ENCODE measurements at places on chromosomes 5 and 9.

- no peak for DNase-seq
Observed at GRCh38 chr5:124678922-124679519, 67.4 kb downstream of the ZNF608 start.

- no peak for DNase-seq
Observed at GRCh38 chr5:23316060-23316591, 191.3 kb upstream of the PRDM9 start.

DNA sequence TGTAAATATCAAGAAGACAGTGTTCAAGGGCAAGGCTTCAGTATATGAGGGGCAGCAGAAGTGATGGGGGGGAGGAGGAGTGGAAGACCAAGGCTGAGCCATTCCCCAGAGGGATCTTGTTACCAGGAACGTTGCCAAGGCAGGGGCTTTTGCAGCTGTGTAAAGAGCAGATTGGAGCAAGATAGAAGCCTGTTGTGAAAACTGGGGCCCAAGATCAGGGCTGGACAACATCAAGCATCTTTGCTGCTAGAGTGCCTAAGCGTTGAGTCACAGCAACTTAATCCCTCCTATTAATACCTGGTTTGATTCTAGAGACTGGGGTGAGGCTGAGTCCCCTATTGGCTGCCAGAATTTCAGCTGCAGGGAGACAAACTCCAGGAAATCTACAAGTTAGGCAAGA lies 18.4 kb upstream of the ERCC6L2 start:
- no peak for DNase-seq

DNA sequence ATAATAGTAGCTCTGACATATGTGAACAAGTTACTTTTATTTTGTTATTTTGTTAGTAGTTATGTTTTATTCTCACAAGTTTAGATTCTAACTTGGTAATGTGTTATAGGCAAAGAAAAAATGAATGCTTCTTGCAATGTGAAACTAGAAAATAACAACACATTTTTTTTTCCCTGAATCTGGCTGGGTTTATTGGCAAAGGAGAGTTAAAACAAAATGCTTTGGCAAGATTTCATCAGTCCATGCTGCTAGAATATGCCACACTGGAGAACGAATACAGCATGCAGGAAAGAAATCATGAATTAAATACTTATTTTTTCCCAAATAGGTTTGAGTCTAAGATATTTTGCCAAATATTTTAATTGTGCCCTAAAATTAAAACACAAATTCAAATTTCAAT lies 1048.1 kb upstream of the ACO1 start:
- DNase-seq, result no peak

DNA sequence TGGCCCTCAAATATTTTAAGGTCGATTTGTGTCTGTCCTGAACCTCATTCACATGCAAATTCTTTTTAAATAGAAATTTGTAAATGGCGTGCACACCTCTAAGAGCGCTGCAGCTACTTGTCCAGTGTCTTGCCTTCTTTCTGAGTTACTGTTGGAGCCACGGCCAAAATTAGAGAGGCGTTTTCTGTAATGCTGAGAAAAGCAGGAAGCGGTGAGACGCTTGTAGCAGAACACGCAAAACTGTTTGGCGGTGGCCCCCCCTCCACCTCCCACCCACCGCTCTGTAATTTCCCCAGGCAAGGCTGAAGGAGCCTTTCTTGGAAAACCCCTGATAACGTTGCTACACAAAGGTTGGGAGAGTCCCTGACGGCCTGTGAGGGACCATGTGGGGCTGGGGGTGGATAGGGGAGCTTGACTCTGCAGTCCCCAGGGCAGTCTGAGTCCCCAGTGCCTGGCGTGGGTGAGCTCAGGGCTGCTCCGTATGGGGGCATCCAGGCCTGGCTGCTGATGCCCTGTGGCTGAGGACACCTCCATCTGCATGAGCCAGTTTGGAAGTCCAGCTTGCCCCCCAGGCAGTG lies 96.5 kb downstream of the GADD45G start:
- peak; percentile 35 for DNase-seq

DNA sequence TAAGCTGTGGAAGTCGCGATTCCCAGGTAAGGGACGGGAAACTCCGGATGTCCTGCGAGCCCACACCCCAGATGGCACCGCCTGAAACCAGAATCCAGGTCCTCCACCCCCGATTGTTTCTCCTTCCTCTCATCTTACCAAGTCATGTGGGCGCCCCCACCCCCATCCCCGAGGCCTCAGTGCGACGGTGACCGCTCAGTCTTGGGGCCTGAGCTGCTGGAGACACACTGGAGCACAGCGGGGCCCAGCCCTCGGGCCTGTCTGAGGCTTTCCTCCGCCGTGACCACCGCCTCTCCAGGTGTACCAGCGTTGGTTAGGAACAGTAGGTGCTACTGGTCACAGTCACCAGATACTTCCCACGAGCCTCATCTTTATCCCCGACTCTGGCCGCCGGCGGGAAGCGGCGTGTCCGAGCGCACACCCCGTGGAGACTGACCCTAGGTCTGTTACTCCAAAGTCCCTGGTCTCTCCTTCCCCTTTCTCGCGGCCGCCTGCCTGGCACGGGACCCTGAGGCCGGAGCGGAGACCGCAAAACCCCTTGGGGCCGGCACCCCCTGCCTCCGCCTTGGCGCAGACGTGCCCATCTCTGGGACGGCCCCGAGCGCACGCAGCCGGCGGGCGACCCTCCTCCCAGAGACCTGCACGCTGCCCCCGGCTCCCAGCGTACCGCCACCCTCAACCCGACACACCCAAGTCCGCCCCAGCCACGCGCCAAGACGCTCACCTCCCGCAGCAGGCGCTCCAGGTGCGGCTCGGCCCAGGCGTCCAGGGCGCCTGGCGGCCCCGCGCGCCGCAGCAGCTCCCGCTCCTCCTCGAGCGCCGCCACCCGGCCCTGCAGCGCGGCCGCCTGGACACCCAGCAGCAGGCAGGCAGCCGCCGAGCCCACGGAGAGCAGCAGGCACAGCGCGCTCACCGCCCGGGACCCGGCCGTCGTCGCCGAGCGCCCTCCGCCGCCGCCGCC lies 733 bp downstream of the COL23A1 start:
- DNase-seq, result peak; percentile 57

DNA sequence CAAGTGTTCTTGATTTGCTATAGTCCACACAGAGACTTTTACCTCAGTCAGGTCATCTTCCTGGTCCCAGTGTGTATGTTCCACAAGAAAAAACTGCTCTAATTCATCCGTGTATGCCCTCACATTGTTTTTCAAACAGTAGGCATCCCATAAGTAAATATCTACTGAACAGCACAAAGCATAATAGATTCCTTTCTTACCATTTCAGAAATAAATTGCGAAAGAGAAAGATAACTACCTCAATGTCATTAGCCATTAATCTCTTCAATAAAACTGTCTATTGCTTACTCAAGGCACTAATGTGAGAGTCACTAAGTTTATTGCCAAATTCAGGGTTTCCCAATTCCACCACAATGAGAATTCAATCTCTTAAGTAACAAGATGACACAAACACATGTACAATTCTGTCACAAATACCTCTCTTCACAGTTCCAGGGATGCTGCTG lies 9.6 kb downstream of the FBXW2 start:
- DNase-seq, result peak; percentile 76

GRCh38 chr9:97773723-97774122 lies 76.6 kb upstream of the XPA start:
- peak; percentile 81 for DNase-seq

DNA sequence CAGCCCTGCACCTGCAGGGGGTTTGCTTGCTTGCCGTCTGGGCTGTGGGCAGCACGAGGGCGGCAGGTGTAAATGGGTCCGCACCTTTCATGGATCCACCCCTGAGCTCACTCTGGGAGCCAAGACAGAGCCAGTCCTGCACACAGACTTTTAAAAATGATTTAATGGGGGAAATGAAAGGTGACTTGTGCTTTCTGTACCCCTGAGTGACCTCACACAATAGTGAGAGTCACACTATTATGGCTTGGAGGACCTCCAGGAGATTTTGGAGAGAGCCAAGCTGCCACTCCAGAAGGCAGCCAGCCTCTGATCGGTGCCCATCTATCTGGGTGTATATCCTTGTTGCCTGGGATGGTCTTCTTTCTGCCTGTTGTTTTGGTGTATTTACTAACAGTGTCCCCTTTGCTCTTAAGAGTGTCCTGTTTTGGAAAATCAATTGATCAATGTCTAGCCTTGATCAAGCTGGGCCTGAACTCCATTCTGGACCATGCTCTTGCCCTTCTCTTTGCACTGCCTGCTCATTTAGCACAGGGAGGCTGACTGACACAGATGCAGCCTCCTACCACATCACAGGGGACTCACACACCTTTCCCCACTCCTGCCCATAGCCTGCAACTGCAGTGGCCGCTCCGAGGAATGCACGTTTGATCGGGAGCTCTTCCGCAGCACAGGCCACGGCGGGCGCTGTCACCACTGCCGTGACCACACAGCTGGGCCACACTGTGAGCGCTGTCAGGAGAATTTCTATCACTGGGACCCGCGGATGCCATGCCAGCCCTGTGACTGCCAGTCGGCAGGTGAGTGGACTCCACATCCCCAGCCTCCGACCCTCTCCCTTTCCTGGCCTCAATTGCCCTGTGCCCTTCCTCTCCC lies 29.5 kb downstream of the LAMC3 start:
- DNase-seq, result no peak

DNA sequence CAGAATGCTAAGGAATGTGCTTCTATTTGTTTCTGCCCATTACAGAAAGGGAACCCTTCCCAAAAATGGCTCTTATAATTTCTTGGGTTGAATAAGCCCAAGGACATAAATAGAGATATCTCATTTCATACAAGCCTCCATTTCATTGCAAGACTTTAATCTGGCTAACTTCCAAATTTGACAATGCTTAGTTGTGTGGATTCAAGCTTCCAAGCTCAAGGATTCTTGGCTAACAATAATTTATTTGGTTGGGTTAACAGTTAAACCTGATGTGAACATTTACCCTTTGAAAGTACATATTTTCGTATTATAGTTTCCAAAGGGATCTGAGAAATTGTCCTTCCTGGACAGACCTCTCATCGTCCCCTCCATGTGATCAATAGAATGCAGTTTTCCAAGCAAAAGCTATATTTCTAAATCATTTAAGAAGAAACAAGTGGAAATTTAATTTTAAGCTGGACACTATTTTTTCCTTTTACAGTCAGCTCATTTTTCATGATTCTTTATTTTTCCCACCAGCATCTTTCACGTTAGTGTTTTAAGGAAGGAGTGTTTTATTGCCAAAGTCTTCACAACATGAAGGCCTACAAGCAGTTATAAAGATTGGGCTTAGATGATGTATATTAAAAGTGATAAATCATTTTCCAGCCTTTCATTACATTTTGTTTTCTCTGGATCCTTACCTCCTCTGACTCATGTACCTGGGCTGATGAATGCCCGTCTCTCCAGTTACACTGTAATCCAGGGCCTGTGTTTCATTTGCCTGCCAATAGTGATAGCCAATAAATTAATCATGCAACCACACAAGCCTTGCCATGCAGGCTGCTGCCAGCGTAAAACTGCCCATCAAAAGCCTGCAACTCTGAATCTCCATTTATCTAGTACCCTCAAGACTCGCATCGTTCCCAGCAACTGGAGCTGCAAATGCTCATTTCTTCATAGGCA lies 176.7 kb downstream of the NTRK2 start:
- no peak for DNase-seq

DNA sequence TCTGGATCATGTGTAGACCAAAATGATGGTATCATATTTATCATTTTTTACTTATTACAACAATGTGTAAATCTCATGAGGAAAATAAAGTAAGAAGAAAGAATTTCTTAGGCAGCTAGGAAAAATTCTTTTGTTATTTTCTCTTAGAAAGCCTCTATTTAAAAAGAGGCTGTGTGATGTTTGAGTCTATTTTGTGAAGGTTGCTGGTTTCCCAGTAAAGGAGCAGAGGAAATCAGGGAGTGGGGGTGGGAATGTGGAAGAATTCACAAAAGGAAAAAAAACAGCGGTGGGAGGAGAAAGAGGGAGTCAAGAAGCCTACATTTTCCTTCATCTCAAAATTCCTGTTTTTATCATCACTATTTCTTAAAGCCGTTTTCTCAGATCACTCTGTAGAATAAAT lies 20.1 kb downstream of the PTCH1 start:
- no peak for DNase-seq

DNA sequence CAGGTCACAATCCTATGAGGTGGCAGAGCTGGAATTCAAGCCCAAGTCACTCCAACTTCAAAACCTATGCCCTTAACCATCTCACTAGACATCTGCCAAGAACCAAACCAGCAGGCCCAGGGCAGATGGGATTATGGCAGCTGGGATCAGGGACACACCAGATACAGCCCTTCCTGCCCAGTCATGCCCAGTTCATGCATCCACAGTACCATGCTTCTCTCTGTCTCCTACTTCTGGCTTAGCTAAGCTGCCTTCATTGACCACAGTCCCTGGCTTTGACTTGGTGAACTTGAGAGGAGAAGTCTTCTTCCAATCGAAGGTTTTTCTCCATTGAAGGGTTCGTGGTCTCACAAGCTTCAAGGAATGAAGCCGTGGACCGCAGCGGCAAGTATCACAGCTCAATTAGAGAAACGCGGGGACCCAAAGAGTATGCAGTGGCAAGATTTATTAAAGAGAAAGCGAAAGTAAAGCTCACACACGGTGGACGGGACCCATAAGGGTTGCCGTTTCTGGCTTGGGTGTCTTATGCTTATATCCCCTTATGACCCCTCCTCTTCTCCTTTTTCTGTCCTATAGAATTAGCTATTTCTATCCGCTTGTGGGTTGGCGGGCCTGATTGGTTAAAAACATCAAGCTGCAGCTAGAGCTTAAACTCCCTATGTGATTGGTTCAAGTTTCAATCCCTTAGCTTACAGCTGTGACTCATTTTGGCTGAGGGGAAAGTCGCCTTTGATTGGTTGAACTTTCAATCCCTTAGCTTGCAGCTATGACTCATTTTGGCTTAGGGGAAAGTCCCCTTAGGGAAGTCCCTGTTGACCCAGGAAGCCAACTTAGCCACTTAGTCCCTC lies 101.2 kb downstream of the TRIM36 start:
- no peak for DNase-seq

- no peak for DNase-seq
Observed at GRCh38 chr9:86062845-86063693, 36.3 kb downstream of the GOLM1 start.

- peak; percentile 98 for DNase-seq
Observed at GRCh38 chr9:6757132-6757455, 679 bp upstream of the KDM4C start.

- no peak for DNase-seq
Observed at GRCh38 chr9:2722715-2723114, 5.4 kb downstream of the KCNV2 start.

DNA sequence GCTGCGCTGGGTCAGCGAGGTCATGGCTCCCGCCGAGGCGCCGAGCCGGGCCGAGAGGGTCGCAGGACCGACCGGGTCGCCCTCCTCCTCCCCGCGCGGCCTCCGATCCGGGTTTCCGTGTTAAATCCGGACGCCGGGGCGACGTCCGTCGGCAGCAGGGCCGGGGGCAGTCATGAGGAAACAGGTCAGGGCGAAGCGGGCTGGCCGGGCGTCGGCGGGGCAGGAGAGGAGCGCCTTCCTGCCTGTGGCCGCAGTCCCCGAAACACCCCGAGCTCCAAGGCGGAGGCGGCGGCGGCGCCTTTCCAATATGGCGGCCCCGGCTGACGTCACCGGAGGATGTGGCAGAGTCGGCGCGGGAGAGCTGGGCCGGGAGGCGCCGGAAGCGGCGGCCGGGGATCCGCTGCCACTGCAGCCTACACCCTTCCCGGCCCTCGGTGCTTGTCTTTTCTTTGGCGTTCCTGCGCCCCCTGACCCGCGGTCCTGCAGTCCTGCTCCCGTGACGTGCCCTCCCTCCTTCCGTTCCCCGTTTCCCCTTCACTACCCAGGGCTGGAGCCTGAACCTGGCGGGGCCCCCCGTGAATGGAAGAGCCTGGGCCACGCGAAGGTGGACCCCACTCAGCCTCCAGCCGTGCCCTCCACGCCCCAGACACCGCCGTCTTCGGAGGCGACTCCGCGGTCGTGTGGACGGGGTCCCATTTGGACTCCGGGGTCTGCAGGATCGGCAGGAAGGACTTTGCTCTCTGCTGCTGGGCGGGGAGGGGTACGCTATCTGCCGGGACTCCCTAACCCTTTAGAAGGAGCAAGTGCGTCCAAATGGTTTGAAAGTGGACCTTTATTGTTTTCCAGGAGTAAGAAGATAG lies at the start of gene GOLPH3:
Gene GOLPH3, minus strand, starts transcription at position 309 of the 860 bp plus-strand sequence. Its CDS starts 285 bp downstream, at position 24.
- DNase-seq, result peak; percentile 95
